ENCODE measurements at places on chromosomes 11 and 22.

DNA sequence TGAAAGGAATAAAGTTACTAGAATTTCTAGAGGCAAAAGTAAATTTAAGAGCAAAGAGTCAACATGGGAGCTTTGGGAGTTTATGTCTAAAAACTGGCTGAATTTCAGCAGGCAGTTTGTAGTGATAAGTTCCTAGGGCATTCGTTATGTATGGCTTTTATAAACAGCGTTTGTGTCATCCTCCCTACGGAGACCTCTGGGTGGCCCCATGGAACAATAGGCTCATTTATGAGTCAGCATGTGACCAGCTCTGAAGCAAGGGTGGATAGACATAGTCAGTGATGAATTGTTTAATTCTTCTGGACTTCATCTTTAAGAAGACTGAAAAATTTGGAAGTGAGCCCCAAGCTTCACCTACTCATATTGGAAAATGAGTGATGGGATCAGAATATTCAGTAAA lies 37.1 kb downstream of the SVIP start:
- DNase-seq: no peak

DNA sequence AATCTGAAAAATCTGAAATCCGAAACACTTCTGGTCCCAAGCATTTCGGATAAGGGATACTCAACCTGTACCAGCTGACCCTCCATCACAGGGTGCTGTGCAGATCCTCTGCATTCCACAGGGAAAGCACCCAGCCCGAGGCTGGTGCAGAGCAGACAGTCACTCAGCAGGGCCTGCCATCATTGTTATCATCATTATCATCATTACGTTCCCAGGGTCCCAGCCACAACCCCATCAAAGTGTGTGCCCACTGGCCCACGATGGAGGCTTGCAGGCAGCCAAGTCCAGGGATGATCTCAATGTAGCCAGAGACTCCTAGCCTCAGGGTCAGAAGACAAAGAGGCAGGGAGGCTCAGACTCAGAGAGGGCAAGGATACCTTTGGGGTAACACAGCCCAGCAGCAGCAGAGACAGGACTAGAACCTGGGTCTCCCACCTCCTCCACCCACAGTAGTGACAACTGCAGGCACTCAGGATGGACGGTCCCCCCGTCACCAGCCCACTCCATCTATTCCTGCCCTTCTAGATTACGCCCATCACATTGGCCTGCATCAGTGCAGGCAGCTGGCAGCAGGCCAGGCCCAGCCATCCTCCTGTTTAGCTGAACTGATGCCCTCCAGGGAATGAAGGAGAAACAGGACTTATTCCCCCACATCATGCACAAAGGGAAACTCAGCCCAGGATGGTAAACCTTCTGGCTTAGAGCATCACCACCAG lies 10.3 kb downstream of the GAL3ST1 start:
- no peak for DNase-seq

GRCh38 chr11:109223451-109223850 lies 198.5 kb upstream of the C11orf87 start:
- DNase-seq: no peak

DNA sequence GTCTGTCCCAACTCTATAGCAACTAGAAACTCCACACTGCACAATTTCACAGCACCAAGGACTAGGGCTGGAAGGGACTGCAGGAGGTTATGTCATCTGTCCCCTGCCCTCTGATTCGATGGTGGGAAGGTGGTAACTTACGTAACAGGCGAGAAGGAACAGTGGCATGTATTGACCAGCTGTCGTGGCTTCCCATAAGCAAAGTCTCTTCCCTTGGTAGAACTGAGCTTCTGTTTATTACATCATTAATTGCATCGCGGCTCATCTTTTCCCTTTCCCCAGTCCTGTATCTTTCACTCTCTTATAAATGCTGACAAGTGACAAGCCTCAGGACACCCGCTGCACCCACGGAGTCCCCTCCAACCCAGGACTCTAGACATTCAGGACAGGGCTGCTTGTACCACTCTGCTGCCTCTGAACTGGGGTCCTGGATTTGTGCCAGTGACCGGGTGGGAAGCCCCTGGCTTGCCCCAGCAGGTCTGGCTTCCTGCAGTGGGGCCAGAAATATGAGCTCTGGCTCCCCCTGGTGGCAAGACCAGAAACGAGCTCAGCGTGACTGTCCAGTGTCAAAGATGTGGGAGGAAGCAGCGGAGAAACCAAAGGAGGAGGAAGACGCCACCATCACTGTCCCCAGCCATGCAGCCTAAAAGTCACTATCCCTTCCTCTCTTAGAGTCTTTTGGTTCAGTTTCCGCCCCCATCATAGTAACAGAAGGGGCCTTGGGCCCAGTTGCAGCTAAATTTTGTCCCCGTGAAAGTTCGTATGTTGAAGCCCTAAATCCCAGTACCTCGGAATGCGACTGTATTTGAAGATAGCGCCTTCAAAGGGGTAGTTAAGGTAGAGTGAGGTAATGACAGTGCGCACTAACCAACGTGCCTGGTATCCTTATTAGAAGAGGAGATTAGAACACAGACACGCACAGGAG lies 84.5 kb downstream of the ISX start:
- no peak for DNase-seq

DNA sequence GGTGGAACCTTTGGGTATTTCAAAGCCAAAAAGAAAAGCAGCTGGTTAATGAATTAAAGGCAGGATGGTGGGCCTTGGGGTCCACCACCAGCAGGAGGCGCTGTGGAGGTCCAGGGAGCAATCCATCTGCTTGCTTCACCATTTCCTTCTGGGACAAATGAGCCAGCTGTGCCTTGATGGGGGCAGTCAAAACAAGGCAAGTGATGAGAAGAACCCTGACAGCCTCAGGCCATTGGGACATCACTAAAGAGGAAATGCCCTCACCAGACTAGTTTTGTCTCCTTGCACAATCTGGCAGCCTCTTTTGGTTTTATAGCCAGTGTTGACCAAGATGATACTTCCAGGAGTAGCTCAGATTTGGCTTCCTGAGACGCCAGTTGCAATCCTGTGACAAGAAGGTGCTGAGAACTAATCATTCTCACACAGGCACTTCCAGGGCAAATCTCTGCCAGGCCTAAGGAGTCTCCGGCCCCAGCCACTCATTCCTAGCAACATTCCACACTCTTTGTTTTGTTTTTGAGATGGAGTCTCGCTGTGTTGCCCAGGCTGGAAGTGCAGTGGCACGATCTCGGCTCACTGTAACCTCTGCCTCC lies 38.2 kb upstream of the WEE1 start:
- peak; percentile 38 for DNase-seq

DNA sequence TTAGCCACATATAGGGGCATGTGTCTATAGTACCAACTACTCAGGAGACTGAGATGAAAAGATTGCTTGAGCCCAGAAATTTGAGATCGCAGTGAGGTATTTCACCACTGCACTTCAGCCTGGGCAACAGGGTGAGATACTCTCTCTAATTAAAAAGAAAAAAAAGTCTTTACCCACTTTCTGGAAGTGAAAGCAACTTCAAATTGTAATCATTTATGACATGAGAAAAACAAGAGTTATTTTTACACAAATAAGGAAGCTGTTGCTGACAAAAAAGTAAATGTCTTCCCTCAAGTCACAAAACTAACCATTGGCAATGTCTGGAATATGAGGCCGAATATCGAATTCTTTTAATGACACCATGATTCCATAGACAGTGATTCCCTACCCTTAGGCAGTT lies 71.4 kb downstream of the GLYATL1 start:
- DNase-seq: no peak

GRCh38 chr11:103581760-103582159 lies 454.7 kb upstream of the DDI1 start:
- DNase-seq: no peak

DNA sequence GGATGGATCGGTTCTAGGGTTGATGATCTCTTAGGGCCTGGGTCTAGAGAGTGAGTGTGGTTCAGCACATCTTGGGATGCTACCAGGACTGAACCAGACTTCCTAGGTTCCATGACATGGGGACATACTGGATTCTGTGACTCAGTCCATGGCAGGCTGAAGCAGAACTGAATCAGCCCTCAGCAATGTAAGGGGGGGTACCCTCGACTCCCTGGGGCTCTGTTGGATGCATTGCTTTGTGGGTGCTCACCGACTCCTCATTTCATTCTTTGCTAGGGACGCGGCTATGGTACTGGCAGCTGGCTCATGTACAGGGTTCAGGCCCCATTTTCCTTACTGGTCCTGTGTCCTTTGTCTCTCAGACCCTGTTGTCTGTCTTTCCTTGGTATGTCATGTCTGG lies 733 bp upstream of the GRAMD1B start:
- peak; percentile 63 for DNase-seq

DNA sequence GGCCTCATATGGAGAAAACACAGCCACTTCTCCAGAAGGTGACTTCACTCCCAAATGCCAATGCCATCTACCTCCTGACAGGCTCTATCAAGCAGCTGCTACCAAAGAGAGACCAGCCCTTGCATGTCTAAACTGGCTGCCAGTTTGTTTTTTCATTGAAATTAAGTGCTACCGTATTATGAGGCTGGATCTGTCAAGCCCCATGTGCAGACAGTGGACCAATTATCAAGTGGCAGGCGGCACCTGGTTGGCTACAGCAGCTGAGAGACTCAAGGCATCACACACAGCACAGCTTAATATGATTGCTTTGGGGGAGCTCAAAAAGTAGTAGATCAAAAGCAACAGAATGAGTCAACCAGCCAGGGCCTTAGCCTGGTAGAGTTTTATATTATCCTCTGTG lies 1293.0 kb upstream of the TENM4 start:
- no peak for DNase-seq

DNA sequence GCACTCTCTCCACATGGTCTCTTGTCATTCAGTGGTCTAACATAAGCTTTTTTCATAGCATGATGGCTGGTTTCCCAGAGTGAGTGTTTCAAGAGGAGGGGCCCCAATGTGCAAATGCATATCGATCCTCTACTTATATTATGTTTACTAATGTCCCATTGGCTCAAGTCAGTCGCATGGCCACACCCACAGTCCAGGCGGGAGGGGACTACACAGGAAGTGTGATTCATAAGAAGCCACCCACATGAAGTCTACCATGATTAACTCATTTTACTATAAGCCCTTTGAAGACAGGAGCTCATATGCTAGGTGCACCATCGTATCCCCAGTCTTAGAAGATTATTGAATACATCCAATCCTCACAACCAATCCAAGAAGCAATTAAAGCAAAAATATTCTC lies 89.5 kb upstream of the ISX start:
- no peak for DNase-seq

DNA sequence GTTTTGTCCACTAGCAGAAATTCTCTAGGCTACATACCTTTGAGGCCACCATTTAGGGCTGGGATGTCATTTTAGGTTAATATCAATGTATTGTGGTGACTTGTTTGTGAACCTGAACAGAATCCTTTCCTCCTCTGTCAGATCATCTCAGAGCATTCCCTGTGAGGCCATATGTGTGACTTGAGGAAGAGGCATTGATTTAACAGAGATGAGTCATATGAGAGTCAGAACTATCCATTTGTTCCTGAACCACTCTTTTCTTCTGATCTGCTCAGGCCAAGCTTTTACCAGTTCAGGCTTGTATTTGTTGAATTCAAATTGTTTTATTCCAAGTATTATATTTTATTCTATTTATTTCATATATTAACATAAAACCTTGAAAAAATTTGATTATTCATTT lies 6.9 kb upstream of the OR4C6 start:
- DNase-seq: no peak

GRCh38 chr11:24642648-24643047 lies 145.8 kb downstream of the LUZP2 start:
- no peak for DNase-seq
